Left kidney (tissue), 8 donors: ENCODE measurements at places on chromosomes 3 and 15.

GRCh38 chr3:28860307-28860706 lies 420.6 kb upstream of the RBMS3 start:
- DNase-seq = no peak

DNA sequence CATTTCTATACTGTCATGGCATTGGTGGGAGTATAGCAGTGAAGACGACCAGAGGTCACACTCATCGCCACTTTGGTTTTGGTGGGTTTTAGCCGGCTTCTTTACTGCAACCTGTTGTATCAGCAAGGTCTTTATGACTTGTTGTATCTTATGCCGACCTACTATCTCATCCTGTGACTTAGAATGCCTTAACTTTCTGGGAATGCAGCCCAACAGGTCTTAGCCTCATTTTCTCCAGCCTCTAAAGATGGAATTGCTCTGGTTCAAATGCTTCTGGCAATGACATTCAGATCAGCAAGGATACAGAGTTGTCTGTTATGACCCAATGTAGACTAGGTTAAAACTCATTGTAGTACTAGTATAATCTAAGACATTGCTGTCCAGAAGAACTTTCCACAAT lies 54.9 kb upstream of the LRTM1 start:
- DNase-seq = no peak

DNA sequence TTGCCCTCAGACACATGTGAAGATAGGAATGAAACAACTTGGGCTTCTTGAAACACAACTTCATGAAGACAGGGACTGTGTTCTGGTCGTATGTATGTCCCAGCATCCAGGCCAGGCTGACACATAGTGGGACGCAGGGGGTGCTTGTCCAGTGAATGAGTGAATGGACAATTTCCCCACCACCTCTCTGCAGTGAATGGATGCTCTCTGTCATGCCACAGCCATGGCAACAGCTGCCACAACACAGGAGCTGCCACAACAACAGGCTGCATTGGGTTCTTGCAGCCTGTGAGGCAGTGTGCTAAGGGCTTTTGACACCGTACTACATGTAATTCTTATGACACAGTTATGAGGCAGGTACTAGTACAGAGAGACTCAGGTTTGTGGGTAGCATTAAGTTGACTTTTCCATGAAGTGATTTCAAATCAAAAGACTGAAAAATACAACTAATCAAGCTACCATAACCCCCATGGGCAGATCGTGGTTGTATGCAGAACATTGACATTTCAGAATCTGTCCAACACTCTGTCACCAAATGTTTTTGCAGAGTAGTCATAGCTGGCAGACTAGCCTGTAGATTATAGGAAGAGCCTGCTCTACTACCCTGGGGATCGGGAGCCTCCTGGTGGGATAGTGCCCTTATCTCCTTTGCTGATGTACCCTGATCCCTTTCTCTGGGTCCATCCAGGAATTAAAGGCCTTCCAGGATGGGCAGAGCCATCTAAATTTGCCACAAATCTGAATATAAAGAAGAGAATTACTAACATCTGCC lies 40.8 kb downstream of the CLSTN2 start:
- DNase-seq = no peak

DNA sequence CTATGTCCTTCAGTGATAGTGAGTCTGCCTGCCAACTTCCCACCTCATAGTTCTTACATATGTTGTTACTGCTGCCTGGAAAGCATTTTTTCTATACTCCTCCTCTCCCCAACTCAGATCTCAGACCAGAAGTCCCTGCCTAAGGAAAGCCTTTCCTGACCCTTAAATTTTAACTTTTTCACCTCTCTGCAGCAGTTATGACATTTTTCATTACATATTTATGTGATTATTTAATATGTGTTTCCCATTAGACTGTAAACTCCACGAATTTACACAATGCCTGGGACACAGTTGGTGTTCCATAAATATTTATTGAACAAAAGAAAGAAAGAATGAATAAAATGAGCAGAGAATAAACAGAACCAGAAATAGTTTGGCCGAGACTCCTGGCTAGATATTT lies 125.5 kb downstream of the MITF start:
- DNase-seq = no peak

GRCh38 chr15:78991476-78991875 lies 46.6 kb upstream of the CTSH start:
- DNase-seq = no peak

DNA sequence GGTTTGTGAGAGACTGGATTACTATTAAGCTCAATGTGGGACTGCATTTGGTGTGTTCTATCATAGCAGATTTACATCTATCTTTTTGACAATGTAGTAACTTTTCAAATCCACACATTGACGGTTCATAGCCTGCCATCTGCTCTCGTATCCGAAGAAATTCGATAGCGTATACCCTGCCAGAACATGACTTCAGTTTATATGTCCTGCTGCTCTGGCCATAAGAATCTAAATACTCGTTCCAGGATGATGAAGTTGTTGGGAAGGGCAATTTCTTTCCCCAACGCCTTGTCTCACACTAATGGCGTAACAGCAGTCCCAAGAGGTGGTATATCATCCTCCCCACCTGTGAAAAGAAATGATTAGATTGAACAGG lies 180.0 kb downstream of the LSAMP start:
- no peak for DNase-seq

DNA sequence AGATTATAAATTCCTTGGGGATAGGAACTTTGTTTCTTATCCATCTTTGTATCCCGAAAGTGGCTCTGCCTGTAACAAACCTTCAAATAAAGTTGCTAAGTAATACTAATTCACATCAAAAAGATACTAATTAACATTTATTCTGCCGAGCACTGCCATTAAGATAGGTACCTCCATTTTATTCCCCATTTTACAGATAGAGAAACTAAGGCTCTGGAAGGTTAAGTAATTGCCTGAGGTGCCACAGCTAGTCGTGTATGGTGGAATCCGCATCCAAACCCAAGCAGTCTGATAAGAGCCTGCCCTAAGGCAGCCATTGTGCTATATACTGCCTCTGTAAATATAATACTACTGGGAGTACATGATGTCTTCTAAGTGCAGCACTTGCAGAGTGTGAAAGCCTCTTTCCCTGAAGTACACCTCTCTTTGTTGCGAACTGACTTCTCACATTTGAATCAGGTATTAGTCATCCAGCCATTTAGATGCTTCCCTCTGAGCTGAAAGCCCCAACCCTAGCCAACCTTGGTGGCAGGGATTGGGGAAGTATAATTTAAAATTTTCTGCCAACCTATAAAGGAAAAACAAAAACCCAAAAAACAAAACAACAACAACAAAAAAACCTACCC lies 78.5 kb upstream of the CHD2 start:
- no peak for DNase-seq

DNA sequence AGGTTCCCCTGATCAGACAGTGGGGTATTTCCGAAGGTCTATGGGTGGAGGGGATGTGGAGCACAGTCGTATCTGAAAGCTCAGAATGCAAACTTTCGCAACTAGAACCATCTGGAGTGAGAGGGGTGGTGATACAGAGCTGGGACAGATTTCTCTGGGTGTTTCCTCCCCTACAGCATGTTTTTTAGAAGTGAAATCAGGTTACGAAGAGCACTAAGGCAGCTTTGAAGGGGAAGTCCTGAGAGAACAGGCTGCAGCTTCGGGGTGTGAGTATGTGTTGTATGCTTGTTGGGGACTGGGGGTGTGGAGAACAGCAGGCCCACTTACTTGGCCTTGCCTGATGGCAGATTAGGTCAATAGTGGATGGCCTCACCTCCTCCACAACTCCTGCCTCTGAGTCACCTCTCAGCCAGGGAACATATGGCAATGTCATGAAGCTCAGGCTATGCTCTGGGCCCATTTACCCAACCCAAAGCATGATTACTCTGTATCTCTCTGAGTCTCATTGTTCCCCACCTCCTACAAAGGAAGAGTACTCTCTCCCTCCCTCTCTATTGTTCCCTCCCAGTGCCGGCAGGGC lies 107.2 kb upstream of the RASGRP1 start:
- no peak for DNase-seq

DNA sequence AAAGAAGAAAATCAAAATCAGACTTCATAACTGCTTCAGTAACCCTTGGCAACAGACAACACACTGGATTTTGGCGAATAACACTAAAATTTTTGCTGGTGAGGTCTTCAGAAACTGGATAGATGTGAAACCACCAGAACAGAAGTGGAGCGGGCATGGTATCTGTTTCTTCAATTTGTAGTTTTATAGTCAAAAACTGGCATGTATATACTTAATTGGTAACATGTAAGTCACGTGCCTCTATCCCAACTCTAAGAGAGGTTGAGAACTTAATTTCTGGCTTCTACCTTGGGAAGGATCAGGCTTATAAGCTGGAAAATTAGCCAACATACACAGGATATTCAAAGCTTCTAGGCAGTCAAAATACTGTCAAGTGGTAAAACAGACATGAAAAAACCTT lies 172.6 kb upstream of the CHL1 start:
- DNase-seq = no peak

DNA sequence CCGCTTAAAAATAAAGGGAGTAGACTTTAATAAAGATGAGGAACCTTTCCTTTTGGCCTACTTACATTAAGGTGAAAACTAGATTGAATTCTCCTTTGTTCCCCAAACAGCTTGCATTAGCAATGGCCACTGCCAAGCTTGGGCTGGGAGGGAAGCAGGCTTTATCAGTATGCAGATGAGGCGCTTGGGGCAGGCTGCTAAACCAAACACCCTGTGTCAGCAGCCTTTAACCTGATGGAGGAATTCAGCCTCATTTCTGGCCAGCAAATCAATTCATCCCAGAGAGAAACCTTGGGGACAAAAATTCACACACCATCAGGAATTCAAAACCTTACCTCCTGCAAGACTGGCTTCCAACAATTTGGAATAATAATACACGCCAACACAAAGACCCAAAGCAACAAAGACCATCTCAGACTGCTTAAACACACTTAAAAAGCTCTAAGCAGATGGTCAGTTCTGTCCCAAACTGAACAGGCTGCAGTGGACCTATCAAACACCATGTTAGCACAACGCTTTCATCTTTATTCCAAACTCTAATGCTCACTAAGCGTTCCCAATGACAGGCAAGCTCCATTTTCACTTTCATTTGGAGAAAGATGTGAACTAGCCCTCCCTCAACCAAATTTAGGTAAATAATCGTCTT lies 255.1 kb upstream of the CMC1 start:
- DNase-seq = no peak

GRCh38 chr3:111812701-111813100 lies 46.4 kb upstream of the PHLDB2 start:
- DNase-seq = no peak

DNA sequence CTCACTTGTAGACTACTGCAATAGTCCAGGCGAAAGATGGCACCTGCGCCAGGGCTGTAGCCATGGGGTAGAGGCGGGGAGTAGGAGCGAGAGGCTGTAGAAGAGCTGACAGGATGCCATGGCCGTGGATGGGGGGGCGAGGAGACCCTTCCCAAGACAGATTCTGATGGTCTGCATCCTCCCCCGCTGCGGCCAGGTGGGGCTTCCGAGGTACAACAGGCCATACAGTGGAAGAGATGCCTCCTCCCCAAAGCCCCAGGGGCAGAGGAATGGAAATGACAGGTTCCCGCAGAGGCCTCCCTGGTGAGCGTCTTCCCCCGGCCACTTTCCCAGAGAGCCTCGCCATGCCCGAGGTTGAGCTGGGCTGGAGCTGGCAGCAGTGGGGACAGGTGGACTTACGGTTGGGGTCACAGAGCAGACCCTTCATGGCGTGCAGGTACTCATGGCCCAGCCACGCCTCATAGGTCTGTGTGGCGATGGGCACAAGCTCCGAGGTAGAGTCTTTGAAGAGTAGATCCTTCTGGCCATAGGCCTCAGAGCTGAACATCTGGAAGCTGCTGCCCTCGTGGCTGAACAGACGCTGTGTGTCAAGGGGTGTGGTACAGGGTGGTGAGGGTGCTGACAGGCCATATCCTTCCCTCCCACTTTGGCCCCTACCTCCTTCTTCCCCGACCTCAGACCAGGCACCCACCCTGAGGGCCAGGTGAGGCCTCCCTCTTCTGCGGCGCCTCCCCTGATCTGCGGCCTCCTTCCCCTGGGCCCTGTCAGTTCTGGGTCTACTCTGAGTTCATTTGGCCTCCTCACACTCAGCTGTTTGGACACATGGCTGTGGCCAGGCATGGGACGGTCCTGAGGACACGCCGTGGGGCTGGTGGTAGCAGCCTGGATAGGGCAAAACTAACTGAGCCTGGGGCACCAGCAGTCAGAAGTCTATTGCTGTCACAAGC lies 13.6 kb downstream of the MELTF start:
- DNase-seq = no peak
